ENCODE measurements at places on chromosomes 5 and 9.

GRCh38 chr5:136926073-136926472 is 560.7 kb upstream of the TRPC7 start:
- H3K4me3 ChIP-seq: no peak overlapping the region
- no peak for DNase-seq
- no peak overlapping the region for H3K27ac ChIP-seq
- no peaks in the 10 kb centered on the region for H3K36me3 ChIP-seq
- H3K4me1 ChIP-seq: no peaks in the 10 kb centered on the region

GRCh38 chr5:33659526-33660169 is 218.9 kb downstream of the TARS1 start:
- no peak overlapping the region for H3K4me3 ChIP-seq
- H3K4me1 ChIP-seq: no peaks in the 10 kb centered on the region
- H3K27me3 ChIP-seq: peaks cover 3% of the 10 kb centered on the region

DNA sequence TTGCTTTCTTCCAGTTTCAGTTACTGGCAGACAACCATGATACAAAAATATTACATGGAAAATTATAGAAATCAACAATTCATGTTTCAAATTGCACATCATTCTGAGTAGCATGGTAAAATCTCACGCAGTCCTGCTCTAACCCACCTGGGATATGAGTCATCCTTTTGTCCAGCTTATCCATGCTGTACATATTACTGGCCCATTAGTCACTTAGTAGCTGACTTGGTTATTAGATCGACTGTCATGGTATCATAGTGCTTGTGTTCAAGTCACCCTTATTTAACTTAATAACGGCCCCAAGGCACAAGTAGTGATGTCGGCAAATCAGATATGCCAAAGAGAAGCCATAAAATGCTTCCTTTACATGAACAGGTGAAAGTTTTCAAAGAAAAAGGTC is 41.2 kb downstream of the NADK2 start:
- H3K4me1 ChIP-seq: peaks cover 3% of the 10 kb centered on the region
- no peak overlapping the region for H3K4me3 ChIP-seq
- DNase-seq: no peak
- H3K27me3 ChIP-seq: no peaks in the 10 kb centered on the region

DNA sequence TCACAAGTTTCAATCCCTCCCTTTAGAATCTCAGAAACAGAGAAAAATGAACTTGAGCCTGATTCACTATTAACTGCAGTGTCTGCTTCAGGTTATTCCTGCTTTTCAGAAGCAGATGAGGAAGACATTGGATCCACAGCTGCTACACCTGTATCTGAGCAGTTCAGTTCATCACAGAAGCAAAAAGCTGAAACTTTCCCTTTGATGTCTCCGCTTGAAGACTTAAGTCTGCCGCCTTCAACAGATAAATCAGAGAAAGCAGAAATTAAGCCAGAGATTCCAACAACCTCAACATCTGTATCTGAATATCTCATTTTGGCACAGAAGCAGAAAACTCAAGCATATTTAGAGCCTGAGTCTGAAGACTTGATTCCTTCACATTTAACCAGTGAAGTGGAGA is 42.1 kb downstream of the CMYA5 start:
- no peaks in the 10 kb centered on the region for H3K36me3 ChIP-seq
- peaks cover 59% of the 10 kb centered on the region for H3K27me3 ChIP-seq
- no peak overlapping the region for H3K27ac ChIP-seq
- no peak overlapping the region for H3K4me3 ChIP-seq

GRCh38 chr9:126326228-126327005 is at the start of gene MVB12B:
MVB12B (plus strand) TSS chr9:126326829; CDS start chr9:126326930, 101 bp downstream.
- H3K4me3 ChIP-seq: peak within 1 kb of the TSS; percentile 63
- DNase-seq: peak; percentile 68
- peak within 1 kb of the TSS; percentile 47 for H3K27ac ChIP-seq
- H3K4me1 ChIP-seq: peaks cover 31% of the 10 kb centered on the region
- H3K36me3 ChIP-seq: peaks cover 2% of the 10 kb centered on the region
- H3K27me3 ChIP-seq: peaks cover 2% of the 10 kb centered on the region

- H3K27me3 ChIP-seq: peaks cover 5% of the 10 kb centered on the region
- no peaks in the 10 kb centered on the region for H3K36me3 ChIP-seq
- no peak overlapping the region for H3K27ac ChIP-seq
- H3K4me1 ChIP-seq: no peaks in the 10 kb centered on the region
- no peak for DNase-seq
These were observed 41.3 kb upstream of the GRHPR start for GRCh38 chr9:37381094-37381741.

DNA sequence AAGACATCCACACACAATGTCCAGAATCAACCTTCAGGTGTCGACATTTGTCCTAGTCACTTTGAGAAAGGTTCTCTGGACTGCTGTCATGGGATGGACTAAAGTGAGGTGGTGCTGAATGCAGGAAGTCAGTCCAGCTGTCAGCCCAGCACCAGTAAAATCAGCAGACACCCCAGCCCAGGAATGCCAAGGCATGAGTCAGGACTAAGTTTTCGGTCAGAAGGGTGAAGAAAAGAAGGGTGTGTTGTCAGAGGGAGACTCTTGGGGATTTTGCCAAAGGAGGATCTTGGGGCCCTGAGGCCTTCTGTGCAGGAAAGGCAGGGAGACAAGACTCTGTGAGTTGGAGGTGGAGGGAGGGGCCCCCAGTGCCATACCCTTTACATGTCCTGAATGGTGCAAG is 69.0 kb upstream of the XPA start:
- DNase-seq: no peak
- no peaks in the 10 kb centered on the region for H3K4me1 ChIP-seq
- H3K27me3 ChIP-seq: peaks cover 23% of the 10 kb centered on the region
- H3K4me3 ChIP-seq: no peak overlapping the region
- H3K36me3 ChIP-seq: no peaks in the 10 kb centered on the region
- no peak overlapping the region for H3K27ac ChIP-seq

- H3K36me3 ChIP-seq: no peaks in the 10 kb centered on the region
- no peak overlapping the region for H3K4me3 ChIP-seq
- peaks cover 2% of the 10 kb centered on the region for H3K27me3 ChIP-seq
- no peak overlapping the region for H3K27ac ChIP-seq
- H3K4me1 ChIP-seq: no peaks in the 10 kb centered on the region
- DNase-seq: no peak
These were observed 275.7 kb upstream of the DAB2 start for GRCh38 chr5:39700523-39700922.

DNA sequence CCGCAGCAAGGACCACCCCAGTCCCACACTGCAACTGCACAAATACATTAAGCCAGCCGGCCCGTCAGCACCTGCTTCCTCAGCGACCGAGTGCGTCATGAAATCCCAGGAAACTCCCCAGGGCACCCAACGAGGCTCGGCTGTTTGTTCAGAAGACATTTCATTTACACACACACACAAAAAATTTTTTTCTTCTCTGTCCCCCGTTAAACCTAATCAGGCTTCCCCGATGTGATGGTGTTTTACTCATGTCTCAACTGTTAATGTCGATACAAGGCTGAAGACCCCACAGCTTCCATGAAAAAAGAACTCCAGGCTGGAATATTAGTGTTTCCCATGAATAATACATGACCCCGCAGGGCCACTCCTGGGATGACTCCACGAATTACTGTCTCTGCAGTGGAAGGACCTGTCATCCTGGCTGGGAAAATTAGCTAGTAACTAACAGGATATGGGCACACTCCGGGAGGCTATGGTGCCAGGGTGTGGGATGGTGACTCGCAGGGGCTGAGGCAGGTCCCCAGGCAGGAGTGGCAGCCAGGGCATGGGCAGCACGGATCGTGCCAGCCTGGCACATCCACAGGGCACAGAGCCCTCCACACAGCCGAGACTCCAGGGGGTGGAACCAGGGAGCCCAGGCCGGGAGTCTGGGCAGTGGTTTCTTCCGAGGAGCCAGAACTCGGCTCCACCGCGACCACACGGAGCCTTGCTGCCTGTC is 102.4 kb downstream of the VAV2 start:
- no peak for DNase-seq
- H3K36me3 ChIP-seq: no peaks in the 10 kb centered on the region
- no peak overlapping the region for H3K4me3 ChIP-seq
- no peak overlapping the region for H3K27ac ChIP-seq
- H3K4me1 ChIP-seq: no peaks in the 10 kb centered on the region

DNA sequence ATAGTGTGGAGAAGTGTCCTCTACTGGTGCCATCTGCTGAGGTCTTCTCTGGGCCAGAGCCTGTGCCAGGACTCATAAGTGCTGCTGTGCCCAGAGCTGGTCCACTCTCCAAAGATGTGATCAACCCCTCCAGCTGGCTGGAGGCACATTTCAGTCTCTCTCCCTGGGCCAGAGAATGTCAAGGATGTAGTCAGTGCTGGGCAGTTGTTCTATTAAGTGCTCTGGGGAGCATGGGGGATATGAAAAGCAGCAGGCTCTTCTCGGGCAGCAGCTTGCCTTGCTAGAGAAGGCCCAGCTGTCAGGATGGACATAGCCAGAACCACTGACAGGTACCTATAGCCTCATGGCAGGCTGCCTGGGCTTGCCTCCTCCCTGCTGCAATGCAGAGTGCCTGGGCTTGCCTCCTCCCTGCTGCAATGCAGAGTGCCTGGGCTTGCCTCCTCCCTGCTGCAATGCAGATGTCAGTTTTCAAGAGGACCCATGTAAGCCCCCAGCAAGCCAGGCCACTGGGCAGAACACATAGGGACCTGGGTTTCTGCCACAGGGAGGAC is 157.2 kb upstream of the PANK3 start:
- no peak overlapping the region for H3K4me3 ChIP-seq
- no peaks in the 10 kb centered on the region for H3K36me3 ChIP-seq
- no peak for DNase-seq
- H3K27ac ChIP-seq: no peak overlapping the region
- peaks cover under 1% of the 10 kb centered on the region for H3K27me3 ChIP-seq
- H3K4me1 ChIP-seq: peaks cover 18% of the 10 kb centered on the region

DNA sequence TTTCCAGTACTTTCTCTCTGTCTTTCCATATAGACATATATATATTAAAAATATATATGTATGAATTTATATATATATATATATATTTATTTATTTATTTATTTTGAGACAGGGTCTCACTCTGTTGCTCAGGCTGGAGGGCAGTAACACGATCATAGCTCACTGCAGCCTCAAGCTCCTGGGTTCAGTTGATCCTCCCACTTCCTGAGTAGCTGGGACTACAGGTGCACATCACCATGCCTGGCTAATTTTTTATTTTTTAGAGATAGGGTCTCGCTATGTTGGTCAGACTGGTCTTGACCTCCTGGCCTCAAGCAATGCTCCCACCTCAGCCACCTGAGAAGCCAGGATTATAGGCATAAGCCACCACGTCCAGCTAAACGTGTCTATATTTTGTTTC is 210.1 kb downstream of the CD180 start:
- H3K4me3 ChIP-seq: no peak overlapping the region
- no peak for DNase-seq
- H3K36me3 ChIP-seq: no peaks in the 10 kb centered on the region

GRCh38 chr5:9125852-9126251 is 420.0 kb downstream of the SEMA5A start:
- H3K4me3 ChIP-seq: no peak overlapping the region
- DNase-seq: no peak
- H3K27me3 ChIP-seq: no peaks in the 10 kb centered on the region

DNA sequence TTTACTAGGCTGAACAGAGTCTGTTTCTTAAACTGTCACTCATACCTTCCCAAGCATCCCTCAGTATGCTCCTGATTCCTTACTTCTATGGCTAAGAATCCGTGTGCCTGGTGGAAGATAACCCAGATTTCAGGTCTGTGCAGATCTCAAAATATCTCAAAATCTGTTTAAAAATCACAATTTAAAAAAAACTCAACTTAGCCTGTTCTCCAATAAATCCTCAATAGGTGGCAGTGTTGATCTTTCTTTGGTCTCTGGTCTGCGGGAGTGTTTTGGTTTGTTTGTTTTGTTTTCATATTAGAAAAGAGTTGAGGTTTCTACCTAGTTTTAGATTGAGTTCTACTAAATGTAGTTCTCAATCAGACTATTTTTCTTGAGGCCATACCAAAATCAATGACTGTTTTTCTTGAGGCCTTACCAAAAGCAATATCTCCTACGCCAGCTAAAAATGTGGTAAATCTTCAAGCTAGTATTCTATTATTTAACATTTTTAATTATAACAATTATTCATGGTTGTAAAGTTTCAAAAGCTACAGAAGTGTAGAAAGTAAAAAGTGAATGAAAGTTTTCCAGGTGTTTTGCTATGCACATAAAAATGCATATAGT is 57.9 kb downstream of the TGFBR1 start:
- H3K4me3 ChIP-seq: no peak overlapping the region
- H3K36me3 ChIP-seq: no peaks in the 10 kb centered on the region
- DNase-seq: no peak

DNA sequence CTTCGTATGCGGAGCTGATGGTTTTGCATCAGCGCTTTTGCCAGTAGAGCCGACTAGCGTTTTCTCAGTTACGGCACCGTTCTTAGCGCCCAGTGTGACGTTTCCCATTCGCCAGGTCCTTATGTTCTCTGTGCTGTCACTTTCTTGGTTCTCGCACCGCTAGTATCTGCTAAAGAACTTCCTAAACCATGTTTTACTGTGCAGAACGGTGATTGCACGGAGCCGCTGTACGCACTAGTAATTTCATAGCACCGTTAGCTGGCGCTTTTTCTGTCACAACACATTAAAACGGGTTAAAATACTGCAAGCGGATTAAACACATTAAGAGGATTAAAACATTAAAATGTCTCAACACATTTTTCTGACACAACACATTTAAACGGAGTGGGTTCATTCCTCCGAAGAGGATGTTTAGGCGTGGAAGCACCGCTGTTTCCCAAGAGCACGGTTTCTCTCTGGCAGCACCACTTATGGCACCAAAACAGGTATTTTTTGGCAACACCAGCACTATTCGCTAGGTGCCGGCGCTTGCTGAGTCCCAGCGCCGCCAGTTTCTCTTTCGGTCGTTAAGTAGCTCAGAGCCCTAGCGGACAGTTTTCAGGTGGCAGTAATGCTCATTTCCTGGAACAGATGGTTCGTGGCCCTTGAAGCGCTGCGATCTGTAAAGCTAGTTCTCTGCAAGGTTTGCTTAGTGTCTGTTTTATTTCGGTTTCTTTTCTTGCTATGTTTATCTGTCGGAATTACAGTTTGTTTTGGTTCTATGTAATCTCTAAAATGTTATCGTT is 20.3 kb downstream of the ANXA2R start:
- no peaks in the 10 kb centered on the region for H3K27me3 ChIP-seq
- peaks cover under 1% of the 10 kb centered on the region for H3K36me3 ChIP-seq
- peak overlapping the region; percentile 94 for H3K4me3 ChIP-seq
- peaks cover 32% of the 10 kb centered on the region for H3K4me1 ChIP-seq
- H3K27ac ChIP-seq: peak overlapping the region; percentile 99
- DNase-seq: peak; percentile 91

DNA sequence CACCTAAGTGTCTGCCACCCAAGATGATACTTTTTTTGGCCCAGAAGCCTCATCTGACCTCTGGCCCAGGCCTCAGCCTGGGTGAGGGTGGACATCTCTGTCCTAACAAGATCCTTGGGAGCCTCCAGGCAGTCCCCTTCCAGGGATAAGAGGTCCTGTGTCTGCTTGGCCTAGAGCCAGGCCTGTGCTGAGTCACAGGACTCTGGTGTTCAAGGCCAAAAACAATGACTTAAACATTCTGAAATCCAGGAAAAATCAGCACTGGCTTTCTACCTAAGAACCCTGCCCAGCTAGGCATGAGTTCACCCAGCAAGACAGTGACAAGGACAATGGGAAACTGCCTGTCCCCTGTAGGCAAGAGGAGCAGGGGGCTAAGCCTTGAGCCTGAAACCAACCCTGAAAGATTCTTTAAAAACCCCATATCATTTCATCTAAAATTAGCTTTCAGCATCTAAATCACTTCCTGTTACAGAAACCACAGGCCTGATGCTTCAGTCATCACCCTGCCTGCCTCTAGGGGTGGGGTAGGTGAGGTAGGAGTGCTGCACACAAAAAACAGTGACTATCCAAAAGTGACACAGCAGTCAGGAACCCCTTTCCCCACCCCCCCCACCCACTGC is 29.9 kb downstream of the CSF2 start:
- H3K4me3 ChIP-seq: peak overlapping the region; percentile 64
- H3K27me3 ChIP-seq: no peaks in the 10 kb centered on the region
- H3K4me1 ChIP-seq: peaks cover 73% of the 10 kb centered on the region

Measured in activated CD4-positive, alpha-beta T cell treated with anti-CD3 and anti-CD28 coated beads for 36 hours (primary cell).